Hematopoietic multipotent progenitor cell treated with erythropoietin and hydrocortisone succinate and interleukin-3 and kit ligand, for 6 days (in vitro differentiated cells): ENCODE measurements at places on chromosomes 16 and 17.
A peak's percentile ranks its signal among the peaks of the same experiment; 100 is the strongest.

GRCh38 chr16:586047-586644 is 3.7 kb upstream of the RAB40C start:
- no peak for DNase-seq

- DNase-seq: peak; percentile 41
Measured at GRCh38 chr17:4833941-4834680, 971 bp downstream of the MINK1 start.

DNA sequence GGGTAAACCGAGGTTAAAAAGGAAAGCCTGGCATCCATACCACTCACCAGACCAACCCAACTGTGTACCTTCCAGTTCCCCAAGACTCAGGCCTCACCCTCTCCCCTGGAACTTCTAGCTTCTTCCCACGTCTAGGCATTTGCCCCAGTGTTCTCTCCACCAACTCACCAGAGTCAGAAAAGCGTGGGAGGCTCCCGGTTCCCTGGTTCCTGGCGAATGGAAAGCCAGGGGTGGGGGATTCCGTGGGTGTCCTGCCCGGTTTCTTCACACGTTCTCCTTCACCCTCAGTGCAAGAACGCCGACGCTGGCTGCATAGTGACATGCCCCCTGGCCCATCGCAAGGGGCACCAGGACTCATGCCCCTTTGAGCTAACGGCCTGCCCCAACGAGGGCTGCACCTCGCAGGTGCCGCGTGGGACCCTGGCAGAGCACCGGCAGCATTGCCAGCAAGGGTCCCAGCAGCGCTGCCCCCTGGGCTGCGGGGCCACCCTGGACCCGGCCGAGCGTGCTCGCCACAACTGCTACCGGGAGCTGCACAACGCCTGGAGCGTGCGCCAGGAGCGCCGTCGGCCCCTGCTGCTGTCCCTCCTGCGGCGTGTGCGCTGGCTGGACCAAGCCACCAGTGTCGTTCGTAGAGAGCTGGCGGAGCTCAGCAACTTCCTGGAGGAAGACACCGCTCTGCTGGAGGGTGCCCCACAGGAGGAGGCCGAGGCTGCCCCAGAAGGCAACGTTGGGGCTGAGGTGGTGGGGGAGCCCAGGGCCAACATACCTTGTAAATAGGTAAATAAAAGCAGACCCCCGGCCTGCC is 1.7 kb downstream of the RNF151 start:
- no peak for DNase-seq

DNA sequence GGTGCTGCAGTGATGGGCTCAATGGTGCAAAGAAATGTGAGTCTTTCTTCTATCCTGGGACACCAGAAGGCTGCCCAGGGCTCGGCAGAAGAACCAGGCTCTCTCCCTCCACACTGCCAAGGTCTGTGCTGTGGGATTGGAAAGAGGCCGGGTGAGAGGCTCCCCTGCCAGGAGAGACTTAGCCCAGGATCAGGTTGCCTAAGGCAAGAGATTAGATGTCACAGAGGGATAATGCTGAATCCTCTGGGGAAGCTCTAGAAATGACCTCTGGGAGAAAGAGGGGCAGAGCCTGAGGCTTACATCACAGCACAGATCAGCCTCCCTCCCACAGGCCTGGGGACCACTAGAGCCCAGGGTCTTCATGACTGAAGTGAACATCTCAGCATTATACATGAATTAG is 5.7 kb upstream of the DOC2B start:
- DNase-seq: no peak

GRCh38 chr16:57113042-57113453 is 20.7 kb downstream of the CPNE2 start:
- DNase-seq: no peak

GRCh38 chr17:69560987-69561441 is 146.5 kb downstream of the MAP2K6 start:
- no peak for DNase-seq

DNA sequence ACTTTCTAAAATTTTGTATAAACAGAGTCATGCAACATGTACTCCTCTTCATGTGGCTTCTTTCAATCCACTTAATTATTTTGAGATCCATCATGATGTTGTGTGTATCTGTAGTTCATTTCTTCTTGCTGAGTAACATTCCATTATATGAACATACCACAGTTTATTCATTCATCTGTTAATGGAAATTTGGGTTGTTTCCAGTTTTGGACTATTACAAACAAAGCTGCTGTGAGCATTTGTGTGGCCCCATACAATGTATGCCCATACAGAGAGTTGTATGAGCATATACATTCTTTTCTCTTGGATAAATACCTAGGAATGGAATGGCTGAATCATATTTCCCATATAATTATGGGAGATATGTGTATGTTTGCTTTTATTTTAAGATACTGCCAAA is 85.6 kb downstream of the CLEC16A start:
- DNase-seq: no peak

- peak; percentile 40 for DNase-seq
Measured at GRCh38 chr16:30350134-30350871, 4.8 kb downstream of the CD2BP2 start.

DNA sequence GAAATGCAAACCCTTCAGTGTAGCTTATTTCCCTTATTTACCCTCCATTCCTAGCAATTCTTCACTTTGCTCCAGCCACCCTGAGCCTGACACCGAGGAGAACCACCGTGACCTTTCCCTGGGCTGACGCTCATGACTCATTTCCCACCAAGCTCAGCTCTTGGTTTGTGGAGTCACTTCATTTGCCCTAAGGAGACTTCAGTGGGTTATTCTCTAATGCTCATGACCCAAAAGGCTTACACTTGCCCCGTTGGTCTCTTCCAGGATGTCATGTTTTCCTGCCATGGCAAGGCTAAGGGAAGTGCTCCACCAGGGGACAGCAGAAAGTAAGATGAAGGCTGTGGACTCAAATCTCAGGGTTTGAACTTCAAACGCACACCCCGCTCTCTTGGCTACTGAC is 161.0 kb downstream of the CBLN1 start:
- DNase-seq: no peak

DNA sequence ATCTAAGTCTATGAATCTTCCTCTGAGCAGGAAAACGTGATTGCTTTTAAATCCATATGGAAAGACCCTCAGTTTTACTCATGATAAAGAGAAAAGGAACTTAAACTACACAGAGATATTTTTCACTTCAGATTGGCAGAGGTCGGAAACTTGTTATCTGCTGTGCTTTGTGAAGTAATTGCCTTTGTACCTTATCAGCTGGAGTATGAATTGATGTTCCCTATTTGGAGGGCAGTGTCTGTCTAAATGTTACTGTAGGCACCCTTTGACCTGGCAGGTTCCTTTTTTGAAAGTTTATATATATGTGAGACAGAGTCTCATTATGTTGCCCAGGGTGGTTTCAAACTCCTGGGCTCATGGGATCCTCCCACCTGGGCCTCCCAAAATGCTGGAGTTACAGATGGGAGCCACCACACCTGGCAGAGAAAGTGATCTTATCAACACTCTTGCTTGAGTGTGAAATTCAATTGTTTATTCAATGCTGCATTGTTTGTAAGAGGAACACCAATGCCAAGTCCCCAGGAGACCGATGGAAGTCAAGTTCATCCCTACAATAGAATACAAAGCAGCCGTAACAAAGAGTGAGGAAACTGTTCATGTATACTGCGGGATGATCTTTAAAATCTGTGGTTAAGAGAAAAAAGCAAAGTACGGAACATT is 52.3 kb downstream of the ABCC1 start:
- peak; percentile 70 for DNase-seq

DNA sequence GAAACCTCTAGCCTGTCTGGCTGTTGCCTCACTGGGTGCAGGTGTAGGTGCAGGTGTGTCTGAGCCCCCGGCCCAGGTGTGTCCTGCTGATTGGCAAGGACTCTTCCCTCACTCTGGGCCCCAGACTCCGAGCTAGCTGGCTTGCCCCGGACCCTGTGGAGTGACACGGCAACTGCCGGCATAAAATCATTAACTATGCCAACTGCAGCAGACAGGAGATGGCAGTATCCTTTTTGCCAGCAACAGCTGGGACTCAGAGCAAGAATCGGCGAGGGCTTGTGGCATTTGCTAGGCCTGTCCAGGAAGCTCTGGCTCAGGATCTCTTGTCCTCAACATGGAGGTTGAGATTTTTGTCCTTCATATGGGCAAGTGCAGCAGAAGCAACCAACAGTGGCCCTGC is 20.8 kb downstream of the CIAPIN1 start:
- DNase-seq: no peak

GRCh38 chr16:77556201-77556873 is 121.5 kb upstream of the ADAMTS18 start:
- DNase-seq: no peak

GRCh38 chr17:27533874-27534815 is 77.9 kb downstream of the KSR1 start:
- no peak for DNase-seq

- DNase-seq: no peak
Measured at GRCh38 chr17:46876353-46876887, 25.0 kb downstream of the WNT9B start.

GRCh38 chr16:19210968-19211367 is 42.9 kb downstream of the SYT17 start:
- no peak for DNase-seq

DNA sequence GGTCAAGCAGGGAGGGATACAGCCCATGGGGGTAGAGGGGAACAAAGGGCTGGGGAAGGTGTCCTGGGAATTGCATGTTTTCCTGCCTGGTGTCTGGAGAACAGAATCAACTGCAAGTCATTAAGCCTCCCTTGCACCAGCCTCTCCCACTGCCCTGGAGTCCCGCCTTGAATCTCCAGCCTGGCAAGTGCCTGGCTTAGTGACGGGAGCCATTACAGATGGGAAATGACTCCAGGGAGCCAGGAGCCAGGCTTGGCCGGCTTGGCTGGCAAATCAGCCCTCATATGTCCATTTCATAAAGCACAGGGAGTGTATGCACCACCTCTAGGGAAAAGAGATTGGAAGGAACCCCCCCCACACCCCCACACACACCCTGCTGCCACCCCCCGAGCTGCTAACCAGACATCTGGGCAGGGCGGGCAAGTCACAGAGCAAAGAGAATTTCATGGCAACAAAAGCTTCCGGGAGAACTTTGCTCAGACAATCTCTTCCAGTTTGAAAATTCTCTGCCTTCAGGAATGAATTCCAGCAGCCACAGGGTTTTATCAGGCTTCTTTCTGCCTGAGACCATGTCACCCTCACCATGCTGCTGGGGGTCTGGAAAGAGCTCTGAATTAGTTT is 127.7 kb downstream of the NTN1 start:
- DNase-seq: no peak

DNA sequence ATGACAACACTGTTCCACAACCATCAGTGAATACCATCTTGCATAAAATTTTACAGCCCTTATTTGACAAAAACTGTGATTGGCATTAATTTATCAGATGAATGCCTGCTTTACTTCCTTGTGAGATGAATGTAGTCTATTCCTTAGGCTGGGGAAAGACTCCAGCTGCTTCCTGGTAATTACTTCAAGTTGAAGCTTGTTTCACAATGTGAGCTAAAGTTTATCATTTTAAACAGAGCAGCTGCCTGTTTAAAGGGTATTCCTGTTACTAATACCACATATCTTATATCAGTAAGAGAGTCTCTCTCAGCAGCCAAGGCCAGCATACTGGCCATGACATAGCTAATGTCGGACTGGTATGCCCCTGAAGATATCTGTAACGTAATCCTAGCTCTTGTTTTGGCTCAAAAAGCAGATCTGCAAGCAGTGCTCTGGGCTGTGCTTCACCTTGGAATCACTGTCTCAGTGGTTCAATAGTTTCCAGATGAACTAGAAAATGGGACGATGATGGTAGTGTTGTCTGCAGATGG is 13.2 kb upstream of the ARL2BP start:
- no peak for DNase-seq

- DNase-seq: peak; percentile 85
Measured at GRCh38 chr17:80755650-80756405, 211.2 kb downstream of the RPTOR start.

GRCh38 chr17:10266296-10266876 is 68.0 kb upstream of the GAS7 start:
- DNase-seq: no peak

GRCh38 chr16:3776316-3776715 is 59.0 kb upstream of the TRAP1 start:
- DNase-seq: no peak

- DNase-seq: no peak
Measured at GRCh38 chr17:2903193-2903974, 107.1 kb downstream of the RAP1GAP2 start.

- peak; percentile 88 for DNase-seq
Measured at GRCh38 chr17:10316801-10317542, 55.8 kb downstream of the MYH13 start.

DNA sequence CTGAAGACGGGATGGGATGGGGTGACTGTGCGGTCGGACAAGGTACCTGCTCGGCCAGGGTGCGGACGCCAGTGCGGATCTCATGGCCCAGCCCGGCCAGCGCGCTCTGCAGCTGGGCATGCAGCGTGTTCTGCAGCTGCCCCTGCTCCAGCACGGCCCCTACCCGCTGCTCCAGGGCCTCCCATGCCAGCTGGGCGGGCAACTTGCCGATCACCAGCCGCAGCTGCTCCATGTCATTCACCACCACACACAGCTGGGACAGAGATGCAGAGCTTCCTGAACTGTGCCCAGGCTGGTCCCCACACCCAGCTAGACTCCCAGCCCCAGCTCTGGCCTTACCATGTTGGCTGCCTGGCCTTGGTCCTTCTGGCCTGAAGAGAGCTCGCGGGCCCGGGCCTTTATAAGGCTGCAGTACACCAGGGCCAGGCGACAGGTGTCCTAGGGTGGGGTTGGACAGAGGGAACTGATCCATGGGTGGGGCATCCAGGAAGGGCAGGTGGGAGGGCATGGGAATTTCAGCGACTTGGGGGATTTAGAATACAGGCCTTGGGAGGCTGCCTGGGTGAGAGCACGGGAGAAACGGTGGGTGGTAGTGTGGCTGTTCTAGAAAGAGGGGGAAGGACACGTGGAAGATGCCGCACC is 9.8 kb downstream of the UNC13D start:
- DNase-seq: no peak

DNA sequence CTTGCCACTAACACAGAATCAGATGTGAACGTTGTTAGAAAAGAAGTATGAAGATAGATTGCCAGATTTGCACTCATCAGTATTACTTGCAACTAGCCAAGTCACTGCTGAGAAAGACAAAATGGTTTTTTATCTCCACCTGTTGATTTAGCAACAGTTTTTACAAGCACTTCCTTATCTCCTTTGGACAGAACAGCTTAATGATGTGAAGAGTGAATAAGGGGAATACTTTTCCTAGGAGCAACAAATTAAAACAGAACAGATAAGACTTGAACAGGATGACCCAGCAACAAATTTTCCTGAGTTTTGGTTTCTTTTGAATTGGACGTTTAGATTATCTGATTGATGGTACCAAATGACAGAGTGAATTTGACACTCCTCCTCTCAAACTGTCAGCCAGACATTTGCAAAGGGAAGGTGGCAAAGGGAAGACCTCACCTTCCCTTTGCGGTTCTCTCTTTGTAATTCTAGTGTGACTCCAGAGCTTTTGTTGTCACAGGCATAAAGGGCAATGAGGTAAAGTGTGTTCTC is 130.6 kb downstream of the NLK start:
- DNase-seq: peak; percentile 93
